NCI-H1048 (cell line): ENCODE measurements at places on chromosomes 2 and 18.

DNA sequence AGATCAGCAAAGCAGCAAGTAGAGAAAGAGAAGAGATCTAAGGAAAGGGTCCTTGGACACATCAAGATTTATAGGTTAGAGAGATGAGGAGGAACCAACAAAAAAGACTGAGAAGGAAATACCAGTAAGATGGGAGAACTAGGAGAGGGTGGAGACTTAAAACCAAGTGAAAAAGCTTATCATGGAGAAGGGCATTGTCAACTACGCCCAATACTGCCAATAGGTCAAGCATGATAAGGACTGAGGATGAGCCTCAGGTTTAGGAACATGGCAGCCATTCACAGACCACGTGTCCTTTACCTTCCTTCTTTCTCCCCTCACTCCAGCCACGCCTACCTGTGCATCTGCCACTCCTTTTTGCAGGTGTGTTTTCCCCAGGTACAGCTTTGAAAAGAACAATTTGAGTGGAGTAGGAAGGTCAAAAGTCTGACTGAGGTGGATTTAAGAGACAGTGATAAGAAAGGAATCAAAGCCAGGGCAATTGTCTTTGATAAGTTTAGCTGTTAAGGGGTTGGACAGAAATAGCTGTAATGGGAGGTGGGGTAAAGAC, 238.7 kb downstream of the STK39 start:
- no peak for DNase-seq

DNA sequence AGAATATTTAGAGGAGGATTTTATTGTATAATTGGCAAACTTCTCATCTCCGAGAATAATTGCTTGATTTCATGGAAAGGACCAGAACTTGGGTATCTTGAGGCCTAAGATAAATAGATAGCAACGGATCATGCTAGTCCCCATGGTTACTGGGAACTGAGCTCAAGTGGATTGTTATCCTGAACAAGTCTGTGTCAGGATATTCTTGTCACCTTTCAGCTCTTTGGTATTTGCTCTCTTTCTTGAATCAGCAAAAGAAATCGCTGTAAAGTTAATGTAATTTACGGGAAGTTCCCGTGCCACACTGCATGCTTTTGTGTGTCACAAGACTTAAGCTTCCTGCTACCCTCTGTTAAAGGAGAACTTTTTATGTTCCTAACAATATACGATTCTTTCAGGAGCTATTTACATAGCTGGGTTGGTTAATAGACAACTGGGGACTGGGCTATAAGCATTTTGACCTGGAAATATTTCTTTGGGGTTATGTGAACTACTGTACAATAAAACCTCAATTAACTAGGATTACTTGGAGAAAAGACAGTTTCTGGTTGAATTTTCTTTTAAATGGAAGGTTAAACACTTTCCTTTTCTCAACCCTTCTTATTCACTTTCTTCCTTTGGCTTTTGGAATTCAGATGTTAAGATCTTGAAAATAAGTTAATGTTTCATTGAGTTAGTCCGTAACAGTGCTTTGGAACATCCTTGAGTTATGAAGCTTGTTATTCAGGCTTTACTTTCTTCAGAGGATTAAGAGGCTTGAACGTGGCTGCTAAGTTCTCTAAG, 151.2 kb downstream of the FMNL2 start:
- no peak for DNase-seq

DNA sequence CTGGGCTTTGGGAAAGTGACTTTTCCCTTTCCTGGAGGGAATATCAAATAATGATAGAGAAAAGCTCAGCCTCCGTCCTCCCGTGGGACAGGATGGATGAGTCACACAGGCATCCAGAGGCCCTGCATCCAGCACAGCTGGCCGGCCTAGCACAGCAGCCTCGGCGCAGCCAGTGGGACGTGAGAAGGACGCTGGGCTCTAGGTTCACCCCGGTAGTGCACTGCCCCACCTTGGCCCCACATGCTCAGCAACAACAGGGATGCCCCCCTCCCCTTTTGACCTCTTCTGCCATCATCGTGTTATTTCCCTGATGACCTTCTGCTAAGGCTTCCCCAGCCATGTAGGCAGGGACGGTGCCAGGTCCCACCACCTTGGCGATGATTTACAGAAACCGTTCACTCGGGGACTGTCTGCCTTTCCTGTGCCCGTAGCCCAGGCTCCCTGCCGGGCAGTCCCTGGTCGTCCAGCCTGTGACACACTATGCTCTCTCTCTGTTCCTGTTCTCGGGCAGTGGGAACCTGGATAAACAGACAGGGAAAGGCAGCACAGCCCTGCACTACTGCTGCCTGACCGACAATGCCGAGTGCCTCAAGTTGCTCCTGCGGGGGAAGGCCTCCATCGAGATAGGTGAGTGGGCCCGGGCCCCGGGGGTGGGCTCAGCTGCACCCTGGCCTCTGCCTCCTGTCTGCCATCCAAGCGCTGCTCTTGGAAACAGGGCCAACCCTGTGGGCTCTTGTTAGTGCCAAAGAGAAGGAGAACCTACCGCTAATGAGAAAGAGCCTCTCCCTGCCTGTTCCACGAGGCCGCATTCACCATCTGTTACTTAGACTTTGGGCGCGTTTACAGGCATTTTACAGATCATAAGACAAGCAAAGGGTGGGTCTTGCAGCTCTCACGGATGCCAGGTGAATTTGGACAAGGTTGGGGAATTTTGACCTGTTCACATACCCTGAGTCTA, 44.6 kb downstream of the ITGB1BP1 start:
- DNase-seq = no peak

- DNase-seq = no peak
These were observed 11.1 kb upstream of the RBFA start for GRCh38 chr18:80023173-80023572.

GRCh38 chr2:148042219-148042618, 21.3 kb downstream of the MBD5 start:
- no peak for DNase-seq

- no peak for DNase-seq
These were observed 57.1 kb upstream of the OTOF start for GRCh38 chr2:26534865-26535662.

DNA sequence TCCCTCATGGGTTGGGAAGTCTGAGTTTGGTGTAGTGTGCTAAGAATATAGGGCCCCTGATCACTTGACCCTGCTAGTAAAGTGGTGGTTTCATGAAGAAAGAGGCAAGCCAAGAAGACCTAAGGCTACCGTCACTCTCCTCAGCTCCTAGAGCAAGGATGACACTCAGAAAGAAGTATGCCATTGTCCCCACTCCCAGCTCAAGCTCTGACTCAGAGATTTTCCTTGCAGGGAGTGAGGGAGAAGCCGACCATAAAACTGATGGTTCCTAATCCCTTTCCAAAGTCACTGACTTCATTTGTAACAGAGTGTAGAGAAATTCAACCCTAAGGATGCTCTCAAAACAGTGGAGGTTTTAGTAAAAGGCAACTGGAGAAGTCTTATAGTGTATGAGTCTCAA, 80.9 kb downstream of the ICA1L start:
- DNase-seq = no peak

DNA sequence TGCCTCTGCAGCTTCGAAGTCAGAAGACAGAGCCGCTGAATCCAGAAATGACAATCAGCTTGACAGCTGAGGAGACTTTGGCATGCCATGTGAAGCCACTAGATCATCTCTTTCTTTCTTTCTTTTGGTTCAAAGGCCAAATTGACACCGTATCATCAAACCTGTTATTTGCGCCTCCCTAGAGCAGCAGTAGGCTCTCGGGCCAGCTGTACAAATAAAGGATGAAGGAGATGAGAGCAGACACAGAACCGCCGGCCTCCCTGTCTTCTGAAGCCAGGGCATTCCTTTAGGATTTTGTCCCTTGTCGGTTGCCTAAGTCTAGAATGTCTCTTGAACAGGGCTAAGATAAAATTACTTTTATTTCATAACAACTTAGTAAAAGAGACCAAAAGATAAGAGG, 36.8 kb downstream of the COL4A4 start:
- no peak for DNase-seq

- no peak for DNase-seq
These were observed 25.7 kb upstream of the RNF103 start for GRCh38 chr2:86649119-86649947.

GRCh38 chr2:8985561-8986326, 17.7 kb downstream of the MBOAT2 start:
- DNase-seq = no peak

- no peak for DNase-seq
These were observed 41.4 kb downstream of the ATP6V1C2 start for GRCh38 chr2:10762651-10763460.

DNA sequence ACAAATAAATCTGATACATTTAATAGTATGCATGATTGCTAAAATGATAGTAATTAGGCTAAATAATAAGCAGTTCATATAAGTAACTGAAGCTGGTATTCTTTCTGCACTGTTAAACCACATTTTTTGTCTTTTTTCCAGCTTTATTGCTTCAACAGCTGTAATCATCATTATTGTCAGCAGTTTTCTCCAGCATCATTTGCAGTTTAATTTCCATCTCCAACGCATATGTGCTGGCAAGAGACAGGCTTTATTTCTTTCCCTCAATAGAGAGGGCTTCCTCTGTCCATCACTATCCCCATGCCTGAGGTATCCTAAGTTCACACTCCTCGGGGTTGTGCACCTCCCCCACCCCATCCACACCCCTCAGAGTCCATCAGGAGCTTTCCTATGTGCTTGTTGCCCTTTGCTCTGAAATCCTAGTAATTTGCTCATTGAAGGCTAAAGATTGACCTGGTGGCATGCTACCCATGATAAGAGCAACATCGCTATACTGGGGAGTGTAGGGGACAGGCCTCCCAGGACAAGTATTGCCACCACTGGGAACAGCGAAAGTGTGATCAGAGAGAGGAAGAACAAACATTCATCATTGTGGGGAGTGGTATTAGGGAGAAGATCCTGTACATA, 37.1 kb downstream of the B4GALT6 start:
- DNase-seq = no peak

GRCh38 chr18:63107171-63107845, 212.3 kb downstream of the BCL2 start:
- DNase-seq = no peak

- DNase-seq = no peak
These were observed 113.8 kb upstream of the SCN7A start for GRCh38 chr2:166607880-166608279.

DNA sequence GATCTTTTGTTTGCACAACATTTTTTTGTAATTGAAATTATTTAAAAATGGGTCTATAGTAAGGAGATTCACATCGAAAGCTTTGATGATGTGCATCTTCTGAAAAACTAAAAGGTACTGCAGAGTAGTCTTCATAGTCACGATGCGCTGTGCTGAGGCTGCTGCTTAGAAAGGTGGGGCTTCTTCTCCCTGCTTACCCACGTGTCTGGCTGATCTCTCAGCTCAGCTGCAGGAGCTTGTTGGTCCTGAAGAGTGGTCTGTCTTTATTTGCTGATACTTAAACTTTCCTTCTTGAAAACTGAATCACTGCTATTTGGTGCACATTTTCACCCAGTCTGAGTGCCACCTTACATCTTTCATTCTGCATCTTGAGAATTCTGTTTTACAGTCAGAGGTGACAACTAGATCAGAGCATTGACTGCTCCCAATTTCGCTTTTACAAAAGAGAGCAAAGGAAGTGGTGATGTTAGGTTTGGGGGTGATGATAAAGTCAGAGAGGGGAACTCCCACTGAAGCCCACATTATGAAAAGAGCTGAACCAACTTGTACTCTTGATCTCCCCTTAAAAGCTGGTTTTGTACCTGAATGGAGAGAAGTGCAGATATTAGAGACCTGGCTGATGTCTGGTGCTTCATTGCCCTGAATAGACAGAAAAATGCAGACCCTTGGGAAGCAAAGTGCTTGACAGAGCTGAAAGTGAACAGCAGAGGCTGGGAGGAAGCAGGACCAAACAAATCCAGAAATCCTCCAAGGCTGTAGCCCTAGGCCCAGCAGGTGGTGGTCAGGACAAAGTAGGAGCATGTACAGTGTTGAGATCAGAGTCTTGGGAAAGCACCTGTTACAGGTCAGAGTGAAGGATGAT, 984.5 kb downstream of the TSN start:
- DNase-seq = no peak

- DNase-seq = no peak
These were observed 119.9 kb downstream of the CCBE1 start for GRCh38 chr18:59577386-59577655.
